CD4-positive, alpha-beta T cell treated with Interleukin-2 at 100 ng/mL for 4 hours (primary cell): ENCODE measurements at places on chromosomes 13 and 19.

DNA sequence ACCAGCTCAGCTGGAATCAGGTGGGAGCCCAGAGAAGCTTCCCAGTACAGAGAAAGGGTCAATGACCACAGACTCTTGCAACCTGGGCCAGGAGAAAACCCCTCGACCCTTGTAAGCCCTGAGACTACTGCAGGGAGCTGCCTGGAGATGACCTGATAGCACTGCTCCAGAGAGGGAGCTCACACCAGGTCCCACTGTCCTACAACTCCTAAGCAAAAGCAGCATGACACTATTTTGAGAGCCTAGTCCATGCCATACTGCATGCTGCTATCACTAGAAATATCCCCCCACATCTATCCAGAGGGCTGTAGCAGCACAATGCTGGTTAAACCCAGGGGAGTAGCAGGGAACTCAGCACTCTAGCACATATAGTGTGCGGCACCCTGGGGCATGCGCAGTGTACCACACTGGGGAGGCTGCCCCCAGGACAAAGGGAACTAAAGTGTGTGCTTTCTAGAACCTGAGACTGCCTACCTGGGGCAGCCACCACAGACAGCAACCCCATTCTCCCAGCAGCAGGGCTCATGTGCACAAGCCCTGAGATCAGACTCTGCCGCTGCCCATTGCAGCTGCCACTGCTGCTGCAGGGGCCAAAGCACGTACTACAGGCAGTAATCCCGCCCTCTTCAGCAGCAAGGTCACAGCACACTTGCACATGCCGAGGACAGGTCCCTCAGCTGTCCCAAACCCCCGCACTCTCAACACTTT, 27.1 kb upstream of the N4BP2L1 start:
- DNase-seq = no peak

GRCh38 chr13:112623051-112623711, 35.2 kb upstream of the TUBGCP3 start:
- no peak for DNase-seq

GRCh38 chr13:47310401-47310800, 413.5 kb upstream of the HTR2A start:
- no peak for DNase-seq

- no peak for DNase-seq
Observed at GRCh38 chr13:97492684-97493371, 58.9 kb downstream of the RAP2A start.

- DNase-seq = no peak
Observed at GRCh38 chr13:113850722-113851479, 13.0 kb downstream of the GAS6 start.
